Glutamatergic neuron (in vitro differentiated cells): ENCODE measurements at places on chromosomes 5 and 9. TPM values are rescaled to one million over a fixed set of nuclear protein-coding genes. Genes with fewer than 3 reads are reported as not detected.

Gene PANK3
- total RNA-seq: 153 TPM

GRCh38 chr9:108386859-108387384 is 468.9 kb downstream of the ACTL7B start:
- H3K27ac ChIP-seq: no peak overlapping the region
- H3K36me3 ChIP-seq: no peaks in the 10 kb centered on the region
- H3K4me3 ChIP-seq: no peak overlapping the region

DNA sequence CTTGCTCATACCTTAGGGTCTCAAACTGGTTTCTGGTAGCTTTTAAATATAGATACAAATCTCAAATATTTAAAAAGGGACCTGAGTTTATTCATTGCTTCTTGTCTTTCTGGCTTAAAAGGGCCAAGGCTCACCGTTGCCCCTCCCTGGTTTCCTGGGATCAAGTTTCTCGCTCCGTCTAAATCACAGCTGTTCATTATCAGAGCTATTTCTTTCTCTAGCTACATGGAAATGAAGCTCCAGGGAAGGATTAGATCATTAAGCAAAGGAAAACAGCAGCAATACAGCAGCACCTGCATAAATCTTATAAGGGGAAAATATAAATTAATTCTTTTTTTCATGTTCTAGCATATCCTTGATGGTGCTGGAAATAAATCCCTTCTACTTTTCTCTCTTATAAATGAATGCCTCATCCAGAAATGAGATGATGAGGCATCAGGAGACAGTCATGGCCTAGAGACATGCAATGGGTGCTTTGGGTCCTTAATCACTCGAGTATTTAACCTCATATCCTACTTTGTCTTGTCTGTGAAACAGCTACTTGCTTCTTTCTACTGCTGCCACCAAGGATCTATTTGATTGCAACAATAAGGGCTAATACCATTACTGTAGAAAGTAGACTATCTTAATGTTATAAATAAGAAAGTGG is 320.1 kb downstream of the TRPM3 start:
- no peaks in the 10 kb centered on the region for H3K27me3 ChIP-seq
- no peaks in the 10 kb centered on the region for H3K36me3 ChIP-seq
- no peak overlapping the region for H3K4me3 ChIP-seq
- peaks cover 4% of the 10 kb centered on the region for H3K4me1 ChIP-seq
- no peak overlapping the region for H3K27ac ChIP-seq
- DNase-seq: no peak

Gene IL13
- total RNA-seq: not detected

DNA sequence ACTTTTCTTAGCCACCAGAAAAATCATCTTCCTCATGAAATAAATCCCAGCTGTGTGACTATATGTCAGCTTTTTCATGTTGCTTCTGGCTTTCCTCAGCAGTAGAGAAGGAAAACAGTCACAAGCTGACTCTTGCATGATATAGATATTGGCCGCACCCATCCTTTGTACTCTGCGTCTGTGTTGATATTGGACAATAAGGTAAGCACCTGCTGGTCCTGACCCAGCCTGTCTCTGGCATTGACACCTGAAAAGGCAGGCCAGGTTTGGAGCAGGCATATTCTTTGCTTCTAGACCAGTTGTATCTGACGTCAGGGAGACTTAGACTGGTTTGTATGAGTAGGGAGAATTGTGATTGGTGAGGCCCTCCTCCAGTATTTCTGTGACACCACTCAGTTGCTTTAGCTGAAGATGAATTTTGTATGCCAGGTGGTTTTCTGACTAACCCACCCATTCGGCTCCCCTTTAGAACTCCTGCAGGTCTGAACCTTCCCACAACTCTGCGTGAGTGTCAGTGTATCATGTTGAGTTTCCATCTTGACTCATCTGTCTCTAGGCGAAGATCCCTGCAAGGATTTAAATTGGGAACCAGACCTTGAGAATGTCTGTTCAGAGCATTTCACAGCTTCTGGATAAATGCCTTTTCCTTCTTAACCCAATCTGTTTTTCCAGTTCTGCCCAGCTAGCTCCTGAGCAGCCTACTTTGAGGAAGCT is 151.2 kb upstream of the RUSC2 start:
- H3K4me1 ChIP-seq: peaks cover 15% of the 10 kb centered on the region
- no peak for DNase-seq
- H3K27ac ChIP-seq: no peak overlapping the region
- H3K36me3 ChIP-seq: no peaks in the 10 kb centered on the region
- no peak overlapping the region for H3K4me3 ChIP-seq

- H3K27ac ChIP-seq: no peak overlapping the region
- no peaks in the 10 kb centered on the region for H3K36me3 ChIP-seq
- peaks cover 3% of the 10 kb centered on the region for H3K27me3 ChIP-seq
- H3K4me3 ChIP-seq: no peak overlapping the region
- peaks cover 16% of the 10 kb centered on the region for H3K4me1 ChIP-seq
These were observed 26.8 kb upstream of the TNFAIP8 start for GRCh38 chr5:119328753-119329602.

- DNase-seq: no peak
- H3K4me1 ChIP-seq: peaks cover 25% of the 10 kb centered on the region
- H3K27ac ChIP-seq: peak overlapping the region; percentile 80
- H3K27me3 ChIP-seq: peaks cover 2% of the 10 kb centered on the region
These were observed 25.9 kb upstream of the PRDM12 start for GRCh38 chr9:130638284-130639123.

Gene SCGB3A2
- total RNA-seq: 1.2 TPM

Gene ABCA1
- 146 TPM for total RNA-seq

Gene ARSI
- not detected for total RNA-seq

Gene ASS1
- total RNA-seq: 31.5 TPM

- H3K36me3 ChIP-seq: peaks cover 4% of the 10 kb centered on the region
- H3K27ac ChIP-seq: no peak overlapping the region
- peaks cover 8% of the 10 kb centered on the region for H3K4me1 ChIP-seq
- no peak for DNase-seq
- H3K27me3 ChIP-seq: peaks cover 4% of the 10 kb centered on the region
These were observed 207.6 kb upstream of the S1PR3 start for GRCh38 chr9:88783711-88784083.

DNA sequence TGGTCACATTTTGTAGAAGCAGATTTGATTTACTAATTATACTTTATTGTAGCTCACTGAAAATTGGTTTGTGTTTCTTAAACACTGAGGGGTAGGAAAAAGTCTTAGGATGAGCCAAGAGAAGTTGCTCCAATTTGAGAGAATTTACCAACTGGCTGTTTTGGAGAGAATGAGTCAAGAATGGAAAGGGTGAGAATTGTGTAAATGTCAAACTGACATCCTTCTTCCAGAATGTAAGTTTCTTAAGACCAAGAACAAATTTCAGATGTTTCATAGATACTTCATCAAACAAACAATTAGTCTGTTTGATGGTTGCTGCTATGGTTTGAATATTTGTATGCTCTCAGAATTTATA is 106.2 kb upstream of the TXNDC8 start:
- peaks cover 29% of the 10 kb centered on the region for H3K4me1 ChIP-seq
- DNase-seq: no peak
- peaks cover 5% of the 10 kb centered on the region for H3K27me3 ChIP-seq
- H3K4me3 ChIP-seq: peak overlapping the region; percentile 44

GRCh38 chr9:87359264-87359663 is 138.4 kb upstream of the DAPK1 start:
- peaks cover 3% of the 10 kb centered on the region for H3K4me1 ChIP-seq
- no peak for DNase-seq
- H3K36me3 ChIP-seq: peaks cover under 1% of the 10 kb centered on the region
- H3K4me3 ChIP-seq: no peak overlapping the region

GRCh38 chr5:61286446-61287132 is 45.5 kb upstream of the ZSWIM6 start:
- H3K4me1 ChIP-seq: no peaks in the 10 kb centered on the region
- H3K4me3 ChIP-seq: no peak overlapping the region
- H3K27me3 ChIP-seq: no peaks in the 10 kb centered on the region
- H3K36me3 ChIP-seq: no peaks in the 10 kb centered on the region
- DNase-seq: no peak

- H3K27ac ChIP-seq: no peak overlapping the region
- peaks cover 2% of the 10 kb centered on the region for H3K27me3 ChIP-seq
- H3K36me3 ChIP-seq: no peaks in the 10 kb centered on the region
- H3K4me1 ChIP-seq: peaks cover 14% of the 10 kb centered on the region
- no peak for DNase-seq
- H3K4me3 ChIP-seq: no peak overlapping the region
These were observed 7.2 kb upstream of the DUSP1 start for GRCh38 chr5:172777881-172778814.

- H3K4me1 ChIP-seq: no peaks in the 10 kb centered on the region
- DNase-seq: no peak
- H3K4me3 ChIP-seq: peak overlapping the region; percentile 12
- H3K36me3 ChIP-seq: peaks cover 5% of the 10 kb centered on the region
- H3K27ac ChIP-seq: no peak overlapping the region
- peaks cover 8% of the 10 kb centered on the region for H3K27me3 ChIP-seq
These were observed 16.7 kb upstream of the CD74 start for GRCh38 chr5:150429410-150429873.

Gene PCDHB9
- 12.2 TPM for total RNA-seq

- no peak overlapping the region for H3K4me3 ChIP-seq
- peaks cover 4% of the 10 kb centered on the region for H3K27me3 ChIP-seq
- no peak overlapping the region for H3K27ac ChIP-seq
- H3K4me1 ChIP-seq: no peaks in the 10 kb centered on the region
- DNase-seq: no peak
These were observed 47.7 kb upstream of the RASGRF2 start for GRCh38 chr5:80912479-80912878.

Gene CATSPER3
- 0.54 TPM for total RNA-seq

DNA sequence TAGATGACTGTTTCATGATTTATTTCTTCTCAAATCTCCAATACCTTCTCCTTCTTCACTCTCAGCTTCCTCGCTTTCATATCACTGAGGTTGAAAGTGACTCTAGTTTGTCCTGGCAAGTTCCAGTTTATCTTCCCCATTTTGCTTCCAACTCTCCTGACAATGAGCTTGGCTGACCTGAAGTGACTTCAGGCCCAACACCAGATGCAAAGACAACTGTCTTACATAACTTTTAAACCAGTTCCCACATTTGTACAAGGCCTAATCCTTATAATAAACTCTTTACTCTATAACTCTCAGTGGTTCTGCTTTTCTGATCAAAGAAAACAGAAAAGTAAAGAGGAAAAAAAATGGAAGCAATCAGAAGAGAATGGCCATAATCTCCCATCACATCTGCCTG is 22.0 kb downstream of the GNG10 start:
- DNase-seq: no peak
- H3K27ac ChIP-seq: no peak overlapping the region
- H3K36me3 ChIP-seq: no peaks in the 10 kb centered on the region

DNA sequence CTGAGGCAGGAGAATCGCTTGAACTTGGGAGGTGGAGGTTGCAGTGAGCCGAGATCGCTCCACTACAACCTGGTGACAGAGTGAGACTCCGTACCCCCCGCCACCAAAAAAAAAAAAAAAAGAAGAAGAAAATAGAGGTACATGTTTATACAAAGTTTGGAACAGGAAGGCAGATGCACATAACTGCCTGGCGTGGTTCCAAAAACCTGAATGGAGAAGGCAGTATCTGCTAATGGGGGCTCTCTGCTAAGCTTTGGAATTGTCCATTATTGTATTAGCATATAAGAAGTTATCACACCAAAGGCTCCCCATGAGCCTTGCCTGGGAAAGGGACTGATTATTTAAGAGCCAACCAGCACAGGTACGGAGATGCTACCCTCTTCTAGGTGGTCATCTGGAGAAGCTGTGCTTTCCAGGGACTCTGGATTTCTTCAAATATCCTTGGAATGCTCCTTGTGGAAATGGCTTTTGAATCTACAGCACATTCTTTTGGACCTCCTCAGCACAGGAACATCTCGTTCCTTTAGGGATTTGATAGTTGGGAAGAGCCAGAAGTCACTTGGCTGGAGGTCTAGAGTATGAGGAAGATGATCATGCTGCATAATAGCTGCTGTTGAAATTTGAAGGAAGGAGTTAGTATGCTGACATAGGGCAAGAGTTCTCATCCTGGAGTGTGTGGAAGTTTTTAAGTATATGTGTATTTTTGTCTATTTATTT is 42.5 kb upstream of the ABCA1 start:
- H3K27ac ChIP-seq: no peak overlapping the region
- no peaks in the 10 kb centered on the region for H3K36me3 ChIP-seq
- H3K4me3 ChIP-seq: no peak overlapping the region
- peaks cover 12% of the 10 kb centered on the region for H3K4me1 ChIP-seq
- no peak for DNase-seq
- peaks cover 4% of the 10 kb centered on the region for H3K27me3 ChIP-seq

GRCh38 chr9:2234371-2234893 is 219.3 kb downstream of the SMARCA2 start:
- H3K4me3 ChIP-seq: peak overlapping the region; percentile 53
- H3K4me1 ChIP-seq: peaks cover 19% of the 10 kb centered on the region
- DNase-seq: peak; percentile 47
- H3K36me3 ChIP-seq: no peaks in the 10 kb centered on the region
- H3K27me3 ChIP-seq: peaks cover 2% of the 10 kb centered on the region

DNA sequence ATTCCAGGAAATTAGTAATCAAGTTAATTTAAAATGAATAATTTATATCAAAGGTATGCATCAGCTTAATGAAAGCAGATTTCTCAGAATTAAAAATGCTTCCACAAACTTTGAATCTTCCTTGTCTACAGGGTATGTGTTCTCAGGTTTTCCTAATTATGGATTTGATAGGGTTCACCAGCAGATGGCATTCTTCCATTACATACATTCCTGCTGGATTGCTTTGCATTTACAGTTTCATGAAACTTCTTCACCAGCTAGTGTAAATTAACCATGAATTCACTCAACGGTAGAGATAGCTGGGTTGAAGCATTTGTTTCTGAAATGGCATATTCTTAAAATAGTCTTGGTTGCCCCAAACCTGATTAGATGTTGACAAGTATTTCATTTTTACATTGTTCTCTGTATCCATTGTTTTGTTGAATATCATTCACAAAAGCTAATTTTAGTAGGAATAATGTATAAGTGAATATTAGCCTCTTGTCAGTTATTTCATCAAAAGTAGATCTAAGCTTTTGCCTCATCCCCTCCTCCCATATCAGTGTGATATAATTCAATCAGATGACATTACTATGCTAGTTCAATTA is 68.7 kb upstream of the WDR41 start:
- H3K27me3 ChIP-seq: peaks cover 2% of the 10 kb centered on the region
- no peak overlapping the region for H3K4me3 ChIP-seq
- no peak overlapping the region for H3K27ac ChIP-seq
- DNase-seq: no peak
- H3K36me3 ChIP-seq: no peaks in the 10 kb centered on the region

DNA sequence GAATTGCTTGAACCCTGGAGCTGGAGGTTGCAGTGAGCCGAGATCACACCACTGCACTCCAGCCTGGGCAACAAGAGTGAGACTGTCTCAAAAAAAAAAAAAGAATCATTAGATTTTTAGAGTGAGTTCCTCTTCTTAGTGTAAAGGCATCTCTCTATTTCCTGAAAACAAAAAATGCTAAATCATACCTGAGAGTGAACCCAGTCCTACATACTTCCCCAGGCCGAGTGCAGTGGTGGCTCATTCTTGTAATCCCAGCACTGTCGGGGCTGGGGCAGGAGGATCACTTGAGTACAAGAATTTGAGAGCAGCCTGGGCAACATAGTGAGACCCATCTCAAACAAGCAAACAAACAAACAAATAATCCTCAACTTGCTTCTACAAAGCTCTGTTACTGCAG is 38.2 kb upstream of the LPAR1 start:
- no peaks in the 10 kb centered on the region for H3K4me1 ChIP-seq
- no peaks in the 10 kb centered on the region for H3K36me3 ChIP-seq
- no peak for DNase-seq
- H3K27me3 ChIP-seq: no peaks in the 10 kb centered on the region

- peaks cover 11% of the 10 kb centered on the region for H3K4me1 ChIP-seq
- H3K27me3 ChIP-seq: no peaks in the 10 kb centered on the region
- no peak overlapping the region for H3K4me3 ChIP-seq
- H3K27ac ChIP-seq: no peak overlapping the region
- no peak for DNase-seq
- no peaks in the 10 kb centered on the region for H3K36me3 ChIP-seq
These were observed 56.6 kb downstream of the GRAMD2B start for GRCh38 chr5:126479810-126480209.
